Hematopoietic multipotent progenitor cell treated with erythropoietin and hydrocortisone succinate and interleukin-3 and kit ligand, for 15 days (in vitro differentiated cells): ENCODE measurements at places on chromosomes 16 and 17.

DNA sequence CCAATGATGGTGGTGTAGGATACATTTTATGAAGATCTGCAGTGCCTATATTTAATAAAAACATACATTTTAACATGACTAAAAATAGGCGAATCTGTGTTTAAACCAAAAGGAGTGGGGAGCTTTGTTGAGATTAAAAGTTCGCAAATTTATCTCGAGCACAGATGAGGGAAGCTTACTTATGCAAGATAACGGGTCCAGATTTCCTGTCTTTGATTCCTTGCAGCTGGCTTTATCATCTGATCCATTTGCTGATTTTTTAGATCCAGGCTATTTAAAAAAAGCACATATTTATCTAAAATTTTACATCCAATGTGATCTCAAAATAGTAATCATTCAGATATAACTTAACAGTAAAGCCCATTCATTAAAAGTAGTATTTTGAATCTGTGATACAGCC, 57.0 kb upstream of the INTS2 start:
- DNase-seq, result no peak

DNA sequence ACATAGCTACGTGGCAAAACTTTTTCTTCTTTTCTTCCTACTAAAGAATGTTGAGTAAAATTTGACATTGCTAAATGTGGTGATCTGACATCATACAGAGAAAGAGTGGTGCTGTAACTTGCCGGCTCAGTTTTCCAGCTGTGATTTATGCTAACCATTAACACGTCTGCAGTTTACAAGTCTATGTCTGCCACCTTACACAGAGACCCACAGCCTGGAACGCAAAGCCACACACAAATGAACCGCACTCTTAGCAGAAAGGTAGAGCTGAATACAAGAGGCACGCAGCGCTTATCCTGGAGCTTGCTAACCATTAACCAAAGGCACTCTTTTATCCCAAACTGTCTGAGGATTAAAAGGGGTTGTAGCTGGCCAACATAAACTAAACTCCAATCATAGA, 31.9 kb downstream of the CACNG1 start:
- no peak for DNase-seq

DNA sequence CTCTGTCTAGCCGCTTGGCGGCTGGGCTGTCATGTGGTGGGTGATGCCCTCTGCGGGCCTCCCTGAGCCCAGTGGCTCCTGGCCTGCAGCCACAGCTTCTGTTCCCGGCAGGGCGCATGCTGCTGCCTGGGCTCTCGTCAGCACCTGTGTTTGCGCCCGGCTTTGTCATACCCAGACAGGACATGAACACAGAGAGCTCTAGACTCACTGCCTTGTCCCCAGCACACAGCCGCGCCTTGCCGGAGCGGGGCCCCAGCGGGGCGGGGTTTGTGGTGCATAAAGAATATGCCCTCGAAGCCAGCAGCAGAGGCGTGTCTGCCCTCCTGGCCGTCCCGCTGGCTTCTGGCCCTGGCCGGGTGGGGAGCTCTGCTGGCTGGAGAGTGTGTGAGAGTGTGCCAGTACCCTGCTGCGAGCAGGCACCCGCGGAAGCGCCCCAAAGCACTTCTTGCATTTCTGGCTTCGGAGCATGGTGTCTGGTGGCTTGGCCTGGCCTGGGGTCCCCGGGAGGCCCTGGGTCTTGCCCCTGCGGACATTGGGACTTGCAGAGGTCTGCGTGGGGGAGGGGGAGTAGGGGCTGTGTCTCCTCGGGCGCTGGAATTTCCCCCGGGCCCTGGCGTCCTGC, 14.4 kb downstream of the ASPSCR1 start:
- peak; percentile 31 for DNase-seq

DNA sequence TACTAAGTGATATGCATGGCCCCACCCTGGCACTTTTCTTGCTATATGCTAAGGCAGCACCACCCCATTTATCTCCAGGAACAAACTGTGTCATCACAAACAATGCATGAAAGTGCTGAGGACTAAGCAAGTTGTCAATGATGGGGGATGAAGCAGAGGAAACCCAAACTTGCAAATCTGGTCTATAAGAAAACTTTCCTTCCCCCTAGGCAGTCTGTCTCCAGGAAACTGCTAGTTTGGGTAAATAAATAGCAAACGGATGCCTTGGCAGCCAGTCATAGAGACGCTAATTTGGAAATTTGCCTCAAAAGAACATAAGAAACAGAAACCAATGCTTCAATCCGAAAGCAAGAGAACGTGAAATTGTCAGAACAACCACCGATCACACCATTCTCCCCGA, 5.6 kb upstream of the HSBP1 start:
- no peak for DNase-seq

- DNase-seq, result no peak
Observed at GRCh38 chr17:79954281-79955166, 81.1 kb downstream of the TBC1D16 start.

DNA sequence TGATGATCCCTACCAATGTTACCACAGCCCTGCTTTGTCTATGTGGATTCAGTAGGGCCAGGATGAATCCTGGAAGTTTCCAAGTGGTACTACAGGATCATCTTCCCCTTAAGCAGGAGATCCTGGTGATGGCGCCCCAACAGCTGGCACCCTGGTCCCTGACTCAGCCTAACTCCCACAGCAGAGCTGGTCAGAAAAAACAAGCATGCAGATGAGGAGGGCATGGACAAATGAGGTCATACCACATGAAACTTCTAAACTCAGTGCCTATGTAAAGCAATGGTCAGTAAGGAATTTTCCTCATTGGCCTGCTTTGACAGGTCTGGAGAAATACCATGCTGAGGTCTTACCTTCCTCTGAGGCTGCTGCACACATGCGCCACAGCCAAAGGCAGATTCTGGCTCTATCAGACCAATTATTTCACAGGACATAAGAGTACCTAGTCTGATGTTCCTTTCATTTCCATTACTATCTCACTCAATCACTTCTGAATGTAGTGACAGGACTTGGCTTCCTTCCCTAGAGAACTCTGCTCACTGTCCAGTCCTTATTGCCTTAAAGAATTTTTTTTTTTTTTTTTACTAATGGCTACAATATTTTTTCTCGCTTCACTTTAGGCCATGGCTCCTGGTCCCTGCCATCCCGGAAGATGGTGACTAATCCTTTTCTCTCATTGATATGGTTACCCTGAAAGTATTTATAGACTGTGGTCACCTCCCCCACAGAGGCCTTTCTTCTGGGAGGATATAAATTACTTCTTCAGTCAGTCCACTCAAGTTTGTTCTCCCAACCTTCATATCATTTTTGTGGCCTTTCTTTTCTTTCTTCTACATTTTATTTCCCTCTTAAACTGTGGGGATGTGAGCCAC, 525.2 kb upstream of the PSMD7 start:
- no peak for DNase-seq

- DNase-seq, result no peak
Observed at GRCh38 chr16:79190542-79190941, 410.0 kb downstream of the MAF start.

GRCh38 chr17:7249830-7250229, 1.7 kb downstream of the CTDNEP1 start:
- no peak for DNase-seq

DNA sequence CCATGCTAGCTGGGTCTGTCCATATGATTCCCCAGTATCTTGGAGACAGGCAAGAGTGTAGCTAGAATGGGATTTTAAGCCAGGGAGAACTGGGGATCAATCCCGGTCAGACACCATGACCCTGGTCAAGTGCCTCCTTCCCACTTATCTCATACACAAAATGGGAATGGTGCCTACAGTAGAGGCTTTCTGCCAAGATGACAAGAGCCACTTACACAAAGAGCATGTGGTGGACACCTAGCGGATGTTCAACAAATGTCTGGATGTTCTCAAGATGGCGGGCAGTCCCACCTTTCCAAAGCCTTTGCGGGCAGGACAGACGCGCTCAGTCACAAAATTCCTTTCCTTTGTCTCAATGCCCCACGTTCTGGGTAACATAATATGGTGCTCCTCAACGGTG, 57.3 kb downstream of the MAF start:
- no peak for DNase-seq

DNA sequence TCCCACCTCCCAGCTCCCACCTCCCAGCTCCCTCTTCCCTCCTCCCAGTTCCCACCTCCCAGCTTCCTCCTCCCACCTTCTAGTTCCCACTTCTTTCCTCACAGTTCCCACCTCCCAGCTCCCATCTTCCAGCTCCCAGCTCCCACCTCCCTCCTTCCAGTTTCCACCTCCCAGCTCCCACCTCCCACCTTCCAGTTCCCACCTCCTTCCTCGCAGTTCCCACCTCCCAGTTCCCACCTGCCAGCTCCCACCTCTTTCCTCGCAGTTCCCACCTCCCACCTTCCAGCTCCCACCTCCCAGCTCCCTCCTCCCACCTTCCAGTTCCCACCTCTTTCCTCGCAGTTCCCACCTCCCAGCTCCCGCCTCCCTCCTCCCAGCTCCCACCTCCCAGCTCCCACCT, 10.4 kb upstream of the MC1R start:
- no peak for DNase-seq

DNA sequence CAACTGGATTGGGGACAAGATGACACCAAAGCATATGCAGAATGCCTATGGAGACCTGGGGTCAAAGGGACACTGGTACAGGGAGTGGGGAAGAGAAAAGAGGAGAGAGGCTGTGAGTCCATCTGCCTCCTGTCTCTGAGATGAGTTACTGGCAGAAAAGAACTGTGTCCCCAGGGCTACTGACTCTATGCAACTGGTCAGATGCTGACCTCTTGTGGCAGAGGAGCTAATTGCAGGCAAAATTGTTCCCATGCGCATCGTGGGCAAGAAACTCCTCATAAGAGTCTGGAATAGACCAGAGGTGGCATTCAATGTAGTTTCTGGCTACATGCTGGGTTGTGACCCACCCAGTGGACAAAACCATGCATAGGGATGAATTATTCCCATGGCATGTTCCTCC, 26.1 kb upstream of the MLKL start:
- peak; percentile 43 for DNase-seq

- no peak for DNase-seq
Observed at GRCh38 chr17:28970879-28971278, 19.6 kb upstream of the PHF12 start.

GRCh38 chr16:3879258-3879886, 1.1 kb downstream of the CREBBP start:
- peak; percentile 39 for DNase-seq

- no peak for DNase-seq
Observed at GRCh38 chr17:80876950-80877728, 114.5 kb upstream of the CHMP6 start.

- no peak for DNase-seq
Observed at GRCh38 chr17:77681861-77682260, 276.6 kb upstream of the TNRC6C start.

DNA sequence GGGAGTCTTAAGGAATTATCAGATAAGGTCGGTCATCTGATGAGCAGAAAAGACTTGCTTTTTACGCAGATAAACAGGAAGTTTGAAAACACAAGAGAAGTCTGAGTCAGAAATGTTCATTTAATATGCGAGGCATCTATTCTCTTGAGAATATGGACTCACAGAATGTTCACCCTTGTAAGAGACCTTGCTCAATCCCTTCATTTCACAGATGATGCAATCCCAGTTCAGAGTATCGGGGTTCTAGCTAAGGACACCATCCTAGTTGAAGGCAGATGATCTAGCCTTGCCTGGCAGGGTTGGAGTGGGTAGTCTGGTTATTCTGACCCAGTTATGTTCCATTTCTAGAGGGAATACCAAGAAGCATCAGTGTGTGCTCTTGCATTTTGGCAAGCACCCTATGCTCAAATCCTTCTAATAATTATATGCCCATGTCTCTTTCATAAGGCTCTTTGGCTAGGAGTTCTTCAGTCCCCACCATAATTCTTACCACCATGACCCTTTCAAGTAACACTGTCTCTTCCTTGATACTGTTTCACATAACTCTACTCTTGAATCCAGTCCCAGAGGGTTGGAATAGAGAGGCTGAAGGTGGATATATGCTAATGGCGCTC, 42.5 kb downstream of the YPEL2 start:
- DNase-seq, result no peak

GRCh38 chr16:9330095-9330494, 238.7 kb downstream of the HAPSTR1 start:
- no peak for DNase-seq

DNA sequence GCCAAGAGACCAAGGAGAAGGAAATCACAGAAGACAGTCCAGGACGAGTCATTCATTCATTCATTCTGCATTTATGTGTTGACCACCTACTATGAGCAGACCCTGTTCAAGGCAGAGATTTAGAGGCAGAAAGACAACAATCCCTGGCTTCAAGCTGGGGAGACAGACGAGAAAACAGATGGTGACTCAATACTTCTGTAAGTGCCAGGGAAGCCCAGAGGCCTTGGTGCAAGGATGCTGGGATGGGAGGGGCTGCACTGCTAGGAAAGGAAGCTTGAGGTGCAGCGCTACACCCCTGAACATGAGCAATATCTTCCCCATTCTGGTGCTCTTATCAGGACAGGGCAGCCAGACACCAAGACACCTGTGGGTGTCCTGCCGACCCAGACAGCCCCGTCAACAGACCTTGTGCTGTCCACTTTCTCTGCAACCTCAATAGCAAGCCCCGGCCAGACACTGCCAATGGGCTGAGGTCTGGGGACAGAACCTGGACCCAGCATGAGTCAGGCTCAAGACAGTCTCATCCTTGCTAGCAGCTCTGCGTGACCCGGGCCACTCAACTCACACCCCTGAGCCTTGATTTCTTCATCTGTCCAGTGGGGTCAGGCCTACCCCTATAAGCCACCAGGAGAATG, 163.5 kb downstream of the COPRS start:
- DNase-seq, result no peak

GRCh38 chr16:4264546-4264945, 8.3 kb downstream of the TFAP4 start:
- no peak for DNase-seq

DNA sequence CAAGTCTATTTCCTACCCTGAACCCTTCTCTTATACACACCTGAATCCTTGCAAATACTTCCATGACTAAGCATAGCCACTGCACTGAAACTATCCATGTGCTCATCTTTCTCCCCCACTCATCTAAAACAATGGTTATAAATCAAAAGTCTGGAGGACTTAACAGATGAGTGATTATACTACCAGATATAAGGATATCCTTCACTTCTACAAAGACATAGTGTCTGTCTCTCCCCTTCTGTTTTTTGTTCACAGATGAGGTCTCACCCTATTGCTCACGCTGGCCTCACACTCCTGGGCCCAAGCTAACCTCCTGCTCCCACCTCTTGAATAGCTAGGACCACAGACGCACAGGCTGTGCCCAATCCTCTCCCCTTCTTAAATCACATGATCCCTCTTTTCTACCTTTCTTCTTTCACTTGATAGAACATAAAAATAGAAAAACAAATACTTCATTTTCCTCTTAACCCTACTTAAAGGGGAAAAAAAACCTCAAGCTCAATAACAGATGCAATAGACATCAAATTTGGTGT, 19.2 kb downstream of the CEP112 start:
- no peak for DNase-seq

DNA sequence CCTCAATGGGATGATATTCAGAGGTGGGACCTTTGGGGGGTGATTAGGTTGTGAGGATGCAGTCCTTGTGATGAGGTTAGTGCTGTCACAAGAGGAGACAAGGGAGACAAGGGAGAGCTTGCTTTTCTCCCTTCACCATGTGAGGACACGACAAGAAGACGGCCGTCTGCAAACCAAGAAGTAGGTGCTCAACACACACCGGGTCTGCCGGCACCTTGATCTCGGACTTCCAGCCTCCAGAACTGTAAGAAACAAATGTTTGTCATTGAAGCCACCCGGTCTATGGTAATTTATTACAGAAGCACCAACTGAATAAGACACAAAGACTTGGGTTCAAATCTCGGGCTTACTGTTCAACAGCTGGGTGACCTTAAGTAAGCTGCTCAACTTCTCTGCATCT, 64.9 kb downstream of the MPHOSPH6 start:
- DNase-seq, result no peak
